Stimulated activated CD4-positive, alpha-beta T cell treated with anti-CD3 and anti-CD28 coated beads, TNF-alpha, amount 100 ng/mL, for 24 hours (primary cell): ENCODE measurements at places on chromosomes 5 and 9.

GRCh38 chr5:2948875-2949274 is 197.4 kb upstream of the IRX2 start:
- DNase-seq = no peak

DNA sequence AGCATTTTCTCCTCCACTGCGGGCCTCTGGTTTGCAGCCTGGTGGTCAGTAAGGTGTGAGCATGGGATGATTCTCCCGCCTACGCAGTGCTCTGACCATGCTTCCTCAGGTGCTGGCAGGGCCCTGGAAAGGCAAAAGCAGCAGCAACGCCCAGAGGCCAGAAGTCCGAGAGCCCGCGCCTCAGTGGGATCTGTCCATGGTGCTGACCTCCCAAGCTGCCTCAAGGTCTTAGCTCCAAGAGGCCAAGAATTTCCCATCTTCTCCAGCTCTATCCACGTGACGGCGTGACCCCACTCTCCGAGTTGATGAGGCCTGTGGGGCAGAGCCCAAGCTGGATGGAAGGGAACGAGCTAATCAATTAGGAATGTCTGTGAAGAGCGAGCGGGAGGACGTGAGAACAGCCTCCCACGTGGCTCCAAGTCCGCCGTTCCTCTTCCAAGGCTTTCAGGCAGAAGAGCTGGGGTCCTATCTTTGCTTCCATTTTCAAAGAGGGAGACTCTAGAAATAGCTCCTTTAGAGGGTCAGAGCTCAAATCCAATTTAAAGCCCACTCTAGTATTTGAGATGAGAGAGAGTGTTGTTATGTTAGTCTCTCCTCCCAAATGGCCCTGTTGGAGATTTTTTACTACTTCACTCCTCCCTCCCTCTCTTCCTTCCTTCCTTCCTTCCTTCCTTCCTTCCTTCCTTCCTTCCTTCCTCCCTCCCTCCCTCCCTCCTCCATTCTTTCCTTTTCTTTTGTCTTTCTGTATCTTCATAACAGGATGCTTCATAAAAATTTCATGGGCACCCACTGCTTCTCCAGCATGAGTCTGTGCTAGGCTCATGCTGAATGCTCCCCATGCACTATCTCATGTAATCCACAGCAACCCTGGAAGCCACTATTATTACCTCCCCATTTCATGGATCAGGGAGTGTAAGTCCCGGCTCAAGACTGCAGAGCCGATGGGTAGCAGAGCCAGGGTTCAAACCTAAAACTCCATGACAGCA is 69.3 kb downstream of the OLFM1 start:
- no peak for DNase-seq

DNA sequence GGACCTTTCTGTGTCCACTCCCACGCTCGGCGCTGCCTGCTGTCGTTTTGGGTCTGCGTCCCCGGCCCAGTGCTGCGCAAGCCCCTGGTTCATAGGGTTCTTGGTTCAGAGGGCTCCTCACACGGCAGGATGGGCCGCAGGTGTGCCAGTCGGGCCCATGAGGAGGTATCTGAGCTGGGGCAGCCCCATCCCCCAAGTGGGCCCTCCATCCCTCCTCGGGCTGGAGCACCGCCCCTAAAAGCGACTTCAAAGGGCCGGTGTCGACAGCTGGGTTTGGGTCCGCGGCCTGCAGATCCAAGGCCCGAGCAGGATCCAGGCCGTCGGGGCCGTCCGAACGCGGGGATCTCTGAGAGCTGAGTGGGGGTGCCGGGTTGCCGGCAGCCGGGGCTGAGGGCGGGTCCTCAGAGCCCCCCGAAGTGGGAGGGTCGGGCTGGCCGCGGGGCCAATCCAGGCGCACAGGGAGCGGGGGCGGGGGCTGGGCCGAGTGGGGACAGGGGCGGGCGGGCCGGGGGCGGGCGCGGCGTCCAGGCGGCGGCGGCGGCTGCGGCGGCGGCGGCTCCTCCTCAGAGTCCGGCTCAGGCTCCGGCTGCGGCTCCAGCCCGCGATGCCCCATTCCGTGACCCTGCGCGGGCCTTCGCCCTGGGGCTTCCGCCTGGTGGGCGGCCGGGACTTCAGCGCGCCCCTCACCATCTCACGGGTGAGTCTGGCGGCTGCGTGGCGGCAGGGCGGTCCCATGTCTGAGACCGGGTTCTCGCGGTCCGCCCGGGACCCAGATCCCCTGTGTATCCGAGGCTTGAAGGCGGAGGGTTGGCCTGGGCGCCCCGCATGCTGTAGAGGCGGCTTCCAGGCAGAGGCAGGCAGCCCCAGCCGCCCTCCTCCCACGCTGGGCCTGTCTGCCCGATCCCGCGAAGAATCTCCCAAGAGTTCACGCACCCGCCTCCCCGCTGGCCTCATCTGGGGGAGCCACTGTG is at the start of gene PDLIM4:
TSS of gene PDLIM4 (plus strand) at position 566 of the 971 bp plus-strand sequence. CDS start at position 605, 39 bp downstream.
- no peak for DNase-seq

DNA sequence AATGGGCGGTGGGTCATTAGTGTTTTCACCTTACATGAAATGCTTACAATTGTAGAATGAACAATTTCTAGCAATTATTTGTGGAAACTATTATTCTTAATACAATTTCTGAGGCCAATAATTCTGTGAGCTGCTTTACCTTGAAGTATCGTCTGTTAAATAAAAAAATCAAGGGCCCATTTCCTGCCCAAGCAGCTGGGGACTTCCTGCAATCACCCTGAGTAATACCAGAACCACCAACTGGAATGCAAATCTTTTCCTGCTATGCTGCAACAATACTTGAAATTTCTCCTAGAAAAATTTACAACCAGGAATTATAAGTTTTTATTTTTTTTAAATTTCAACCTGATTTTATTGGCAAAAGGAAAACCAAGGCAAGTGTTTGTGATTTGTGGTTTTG is 52.6 kb downstream of the ADAMTS16 start:
- DNase-seq = no peak

- DNase-seq = no peak
Observed at GRCh38 chr9:100549048-100549447, 28.8 kb upstream of the CAVIN4 start.

GRCh38 chr5:82018462-82018861 is 46.6 kb downstream of the ATG10 start:
- DNase-seq = no peak

DNA sequence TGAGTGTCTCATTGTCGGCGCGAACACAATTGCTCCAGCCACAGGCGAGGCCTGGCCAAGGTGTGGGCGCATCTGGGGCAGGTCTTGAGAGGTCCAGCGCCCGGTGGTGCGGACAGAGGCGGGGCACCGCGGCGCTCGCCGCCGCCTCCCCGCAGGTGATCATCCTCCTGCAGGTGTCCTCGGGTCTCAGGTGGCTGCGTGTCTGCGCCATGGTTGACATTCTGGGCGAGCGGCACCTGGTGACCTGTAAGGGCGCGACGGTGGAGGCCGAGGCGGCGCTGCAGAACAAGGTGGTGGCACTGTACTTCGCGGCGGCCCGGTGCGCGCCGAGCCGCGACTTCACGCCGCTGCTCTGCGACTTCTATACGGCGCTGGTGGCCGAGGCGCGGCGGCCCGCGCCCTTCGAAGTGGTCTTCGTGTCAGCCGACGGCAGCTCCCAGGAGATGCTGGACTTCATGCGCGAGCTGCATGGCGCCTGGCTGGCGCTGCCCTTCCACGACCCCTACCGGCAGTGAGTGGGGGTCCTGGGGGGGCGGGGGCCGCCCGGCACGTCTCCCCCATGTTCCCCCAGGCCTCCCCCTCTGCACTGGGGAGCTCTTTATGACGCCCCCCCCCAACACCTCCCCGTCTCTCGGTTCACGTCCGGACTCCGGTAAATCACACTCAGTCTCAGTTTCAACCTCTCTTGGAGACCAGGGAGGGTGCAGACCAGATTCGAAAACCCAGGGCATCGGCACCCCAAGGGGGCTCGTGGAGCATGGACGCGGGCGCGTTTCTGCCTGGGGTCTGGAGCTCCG is 446 bp downstream of the NXNL2 start:
- DNase-seq = no peak

DNA sequence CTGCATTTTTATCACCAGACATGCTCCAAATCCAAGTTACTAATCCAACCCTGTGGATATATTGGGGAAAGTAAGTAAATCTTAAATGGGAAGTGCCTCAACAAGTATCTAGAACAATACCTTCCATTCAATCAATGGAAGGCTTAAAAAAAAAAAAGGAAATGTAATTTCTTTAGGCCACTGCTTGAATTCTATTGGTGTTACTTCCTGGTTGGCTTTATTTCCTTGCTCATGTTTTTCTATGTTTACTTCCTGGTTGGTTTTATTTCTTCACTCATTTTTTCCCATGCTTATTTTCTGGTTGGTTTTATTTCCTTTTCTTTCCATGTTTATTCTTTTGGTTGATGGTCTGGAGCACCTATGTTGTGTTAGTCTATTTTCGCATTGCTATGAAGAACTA is 363.9 kb downstream of the KDM4C start:
- DNase-seq = no peak

GRCh38 chr5:15783734-15784133 is 283.8 kb downstream of the FBXL7 start:
- DNase-seq = no peak

DNA sequence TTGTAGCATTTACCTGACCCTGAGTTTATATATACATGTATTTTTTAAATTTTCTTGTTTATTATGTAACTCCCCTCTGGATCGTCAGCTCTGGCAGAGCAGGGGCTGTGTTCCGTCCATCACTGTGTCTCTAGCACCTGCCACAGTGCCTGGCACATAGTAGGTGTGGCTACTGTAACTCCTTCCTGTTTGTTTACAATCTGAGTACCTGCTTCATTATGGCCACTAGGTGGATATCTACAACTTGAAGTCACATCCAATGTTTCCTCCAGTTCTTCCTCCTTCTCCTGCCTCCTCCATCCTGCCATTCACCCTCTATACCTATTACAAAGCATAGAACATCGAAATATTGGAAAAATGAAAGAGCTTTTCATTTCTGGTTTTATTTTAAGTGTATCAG is 14.2 kb upstream of the PPP1R2B start:
- no peak for DNase-seq

DNA sequence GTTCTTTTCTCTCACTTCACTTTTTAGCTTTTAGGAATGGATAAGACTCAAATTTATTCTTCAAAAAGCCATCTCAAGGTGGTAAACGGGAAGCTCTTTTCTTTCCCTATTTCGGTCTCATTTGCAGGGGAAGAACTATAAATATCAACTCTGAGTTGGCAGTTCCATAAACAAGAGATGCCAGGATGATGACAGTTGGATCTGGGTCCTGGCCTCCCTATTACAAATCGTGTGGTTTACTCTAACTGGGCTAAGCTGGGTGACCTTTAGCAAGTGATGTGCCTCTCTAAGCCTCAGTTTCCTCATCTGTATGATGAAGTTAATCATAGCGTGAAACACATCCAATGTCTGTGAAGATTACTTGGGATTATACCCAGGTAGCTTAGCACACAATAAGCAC is 44.2 kb downstream of the TLE4 start:
- no peak for DNase-seq

- no peak for DNase-seq
Observed at GRCh38 chr5:160079753-160080152, 39.5 kb downstream of the PWWP2A start.

DNA sequence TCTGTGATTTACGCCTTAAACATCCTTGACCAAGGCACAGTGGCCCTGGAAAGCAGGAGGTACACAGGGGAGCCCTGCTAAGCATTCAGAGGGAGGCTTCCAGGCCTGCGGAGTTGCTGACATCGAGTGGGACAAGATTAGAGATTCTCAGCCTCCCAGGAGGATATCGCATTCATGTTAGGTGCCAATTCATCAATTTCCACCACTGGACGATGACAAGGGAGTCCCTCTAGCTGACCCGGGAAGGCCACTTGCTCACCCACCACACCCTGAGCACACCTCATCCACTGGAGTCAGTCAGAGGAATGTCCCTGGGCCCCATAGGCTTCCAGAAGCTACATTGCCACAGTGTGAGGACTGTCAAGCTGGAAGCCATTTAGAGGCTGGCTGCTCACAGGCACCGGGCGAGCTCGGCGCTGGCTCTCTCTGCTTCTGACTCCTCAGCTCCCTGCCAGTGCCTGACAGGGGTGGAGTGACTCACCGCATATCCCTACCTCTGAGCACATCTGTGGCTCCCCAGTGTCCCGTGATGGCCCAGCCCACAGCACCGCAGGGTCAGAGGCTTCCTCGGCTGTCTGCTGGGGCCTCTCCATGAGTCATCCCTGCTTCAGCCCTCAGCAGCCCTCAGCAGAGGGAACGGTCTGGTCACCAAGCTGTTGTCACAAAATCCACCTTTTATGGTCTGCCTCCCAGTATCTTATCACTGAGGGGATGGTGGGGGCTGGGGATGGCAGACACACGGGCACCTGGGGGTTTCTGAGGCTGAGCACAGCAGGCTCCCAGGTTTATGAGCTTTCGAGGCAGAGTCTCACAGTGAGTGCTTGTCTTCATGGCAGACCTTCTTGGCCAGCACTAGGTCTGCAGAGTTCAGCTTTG is 117.5 kb downstream of the ZNF608 start:
- no peak for DNase-seq

GRCh38 chr5:175825893-175826292 is 45.5 kb upstream of the CPLX2 start:
- DNase-seq = no peak
